ENCODE measurements at places on chromosomes 13 and 19.

- DNase-seq, result no peak
Observed at GRCh38 chr13:112899281-112900225, 69.5 kb upstream of the MCF2L start.

GRCh38 chr13:35699825-35700510, 223.5 kb upstream of the MAB21L1 start:
- DNase-seq, result no peak

DNA sequence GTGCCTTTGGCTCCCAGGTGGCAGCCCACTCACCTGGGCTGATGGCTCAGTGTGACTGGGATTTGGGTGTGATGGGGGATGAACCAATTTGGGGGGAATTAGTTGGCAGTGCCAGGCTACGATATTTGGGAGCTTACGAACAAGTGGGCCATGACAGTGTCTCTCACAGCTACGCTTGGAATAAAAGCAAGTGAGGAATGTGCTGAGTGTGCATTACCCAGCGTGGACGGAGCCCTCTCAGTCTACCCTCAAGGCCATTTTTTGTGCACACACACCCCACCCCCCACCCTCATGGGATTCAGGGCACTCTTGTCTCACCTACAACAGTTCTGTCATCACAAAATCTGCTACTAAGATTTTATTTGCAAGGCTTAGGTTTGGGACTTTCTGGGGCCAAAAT, 329.1 kb downstream of the NDFIP2 start:
- DNase-seq, result no peak

DNA sequence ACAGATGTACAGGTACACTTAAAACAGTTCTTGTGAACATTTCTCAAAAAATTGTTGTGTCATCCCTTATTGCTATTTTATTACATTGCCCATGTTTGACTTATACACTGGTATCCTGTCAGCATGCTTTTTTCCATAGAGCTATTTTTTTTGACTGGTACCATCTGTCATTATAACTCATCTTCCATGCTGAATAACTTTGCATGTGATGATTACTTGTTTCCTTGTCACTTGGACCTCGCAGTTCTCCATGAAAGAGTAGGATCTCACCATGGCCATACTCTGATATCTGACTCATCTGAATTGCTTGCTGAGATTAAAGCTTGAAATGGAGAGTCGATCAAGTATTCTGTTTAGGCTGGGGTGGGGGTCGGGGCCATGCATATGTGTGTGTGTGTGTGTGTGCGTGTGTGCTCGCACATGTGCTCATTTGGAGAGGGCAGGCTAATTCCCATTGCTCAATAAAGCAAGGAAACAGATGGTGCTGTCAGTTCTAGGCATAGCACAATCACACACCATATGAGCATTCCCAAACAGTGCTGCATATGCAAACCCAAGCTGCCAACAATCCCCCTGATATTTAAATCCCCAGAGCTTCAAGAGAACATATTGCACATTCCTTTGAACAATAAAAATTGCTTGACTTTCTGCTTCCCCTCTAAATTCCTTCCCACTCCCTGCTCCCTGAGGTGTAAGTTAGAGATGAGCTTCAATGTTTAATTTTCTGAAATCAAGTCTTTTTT, 62.9 kb downstream of the NHLRC3 start:
- DNase-seq, result no peak

DNA sequence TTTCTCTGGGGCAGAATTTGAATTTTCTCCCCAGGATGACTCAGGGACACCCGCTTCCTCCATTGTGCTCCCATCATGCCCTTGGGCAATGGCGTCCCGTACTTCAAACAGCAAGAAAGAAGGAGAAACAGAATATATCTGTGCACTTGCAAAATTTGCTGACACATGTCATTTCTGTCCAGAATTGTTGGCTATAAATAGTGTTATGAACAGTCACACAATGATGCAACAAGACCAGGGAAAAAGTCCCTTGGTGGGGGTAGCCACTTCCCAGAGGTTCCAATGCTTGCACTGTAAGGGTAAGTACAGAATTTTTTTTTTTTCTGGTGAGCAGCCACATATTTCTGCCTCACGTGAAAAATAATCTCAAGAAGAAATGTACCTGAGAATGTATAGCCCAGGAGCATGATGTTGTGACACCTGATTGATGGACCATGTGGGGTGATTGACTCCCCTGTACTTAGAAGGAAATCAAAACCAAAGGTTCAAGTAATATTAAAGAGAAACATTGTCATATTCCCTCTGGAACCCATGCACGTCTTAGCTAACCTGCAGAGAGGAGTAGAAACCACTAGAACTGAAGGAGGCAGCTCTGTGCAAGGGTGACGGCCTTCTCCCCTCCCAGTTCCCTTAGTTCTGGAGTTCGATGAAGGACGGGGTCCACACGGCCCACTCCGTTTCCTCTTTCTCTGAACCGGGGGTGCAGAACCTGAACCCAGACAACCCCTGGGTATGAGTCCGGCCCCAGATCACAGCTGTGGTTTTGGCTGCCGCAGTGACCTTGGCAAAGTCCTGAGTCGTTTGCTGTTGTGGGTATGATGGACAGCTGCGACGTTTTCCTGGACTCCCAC, 9.3 kb upstream of the LAIR1 start:
- DNase-seq, result no peak

DNA sequence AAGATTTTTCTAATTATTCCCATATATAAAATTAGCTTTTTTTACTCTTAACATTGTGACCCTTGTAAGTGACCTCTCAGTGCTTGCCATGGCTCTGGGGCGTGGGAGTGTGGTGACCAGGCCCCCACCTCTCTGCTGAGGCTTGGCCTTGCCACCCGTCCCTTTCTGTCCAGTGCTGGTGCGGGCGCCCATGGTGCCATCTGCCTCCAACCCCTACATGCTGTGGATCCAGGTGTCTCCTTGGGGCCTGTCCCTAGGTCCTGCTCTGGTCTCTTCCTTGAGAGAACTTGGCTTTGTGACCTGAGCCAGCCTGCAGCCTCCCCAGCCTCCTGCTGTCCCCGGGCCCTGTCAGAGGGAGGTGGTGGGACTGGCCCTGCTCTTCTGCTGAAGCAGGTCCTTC, 27.4 kb downstream of the TFDP1 start:
- DNase-seq, result no peak

DNA sequence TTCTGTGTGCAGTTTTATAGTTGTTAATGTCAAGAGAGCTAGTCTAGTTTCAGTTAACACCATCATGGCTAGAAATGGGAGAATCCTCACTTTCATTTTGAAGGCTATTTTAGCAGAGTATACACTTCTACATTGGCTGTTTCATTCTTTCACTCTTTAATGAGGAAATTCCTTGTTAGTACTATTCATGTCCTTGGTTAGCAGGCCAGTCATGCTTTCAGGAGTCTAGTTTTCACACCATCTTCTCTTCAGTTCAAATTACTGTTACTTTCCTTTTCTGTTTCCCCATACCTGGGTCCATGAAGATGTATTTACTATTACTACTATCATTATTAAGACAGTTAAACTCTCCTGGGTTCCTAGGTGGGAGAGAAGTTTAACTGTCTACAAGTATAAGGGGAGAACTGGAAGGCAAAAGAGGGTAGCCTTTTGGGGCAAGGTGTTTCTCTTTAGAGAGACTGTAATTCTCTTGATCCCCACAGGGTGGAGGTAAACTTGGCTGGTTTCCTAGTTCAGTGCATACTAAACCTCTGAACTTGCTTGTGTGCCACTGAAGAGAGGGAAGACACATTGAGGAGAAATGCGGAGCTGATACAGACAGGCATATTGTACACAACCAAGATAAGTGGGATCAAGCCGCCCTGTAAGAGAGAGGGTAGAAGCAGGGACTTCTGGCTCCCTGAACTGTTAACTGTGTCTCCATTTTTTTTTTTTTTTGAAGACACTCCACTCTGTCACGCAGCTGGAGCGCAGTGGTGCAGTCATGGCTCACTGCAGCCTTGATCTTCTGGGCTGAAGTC, 41.3 kb upstream of the IGFL4 start:
- no peak for DNase-seq

DNA sequence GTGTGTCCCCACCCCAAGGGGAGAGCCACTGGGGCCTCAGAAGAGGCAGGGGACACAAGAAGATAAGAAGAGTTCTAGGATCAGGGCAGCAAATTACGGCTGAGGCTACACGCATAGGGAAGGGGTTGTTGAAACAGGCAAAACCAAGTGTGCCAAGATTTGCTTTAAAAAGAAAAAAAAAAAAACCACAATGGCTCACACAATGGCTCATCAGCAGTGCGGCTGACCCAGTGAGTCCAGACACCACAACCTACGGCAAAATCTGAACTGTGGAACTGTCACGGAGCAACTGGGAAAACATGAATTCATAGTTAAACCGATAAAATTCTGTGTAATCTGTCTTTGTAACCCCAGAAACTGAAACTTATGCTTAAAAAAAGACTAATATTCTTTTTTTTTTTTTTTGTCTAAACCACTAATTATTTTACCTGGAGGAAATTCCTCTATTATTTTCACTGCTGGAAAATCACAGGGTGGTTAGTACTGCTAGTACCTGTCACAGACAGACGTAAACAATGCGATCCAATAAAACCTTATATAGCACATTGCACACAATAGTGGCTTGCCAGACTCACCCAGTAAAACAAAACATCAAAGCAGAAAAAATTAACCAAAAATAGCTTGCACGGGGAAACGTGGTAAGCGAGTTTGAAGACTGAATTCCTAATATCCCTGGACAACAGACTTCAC, 325.4 kb upstream of the TSHZ3 start:
- DNase-seq, result no peak

GRCh38 chr13:40653527-40654318, 12.7 kb downstream of the FOXO1 start:
- DNase-seq, result no peak

DNA sequence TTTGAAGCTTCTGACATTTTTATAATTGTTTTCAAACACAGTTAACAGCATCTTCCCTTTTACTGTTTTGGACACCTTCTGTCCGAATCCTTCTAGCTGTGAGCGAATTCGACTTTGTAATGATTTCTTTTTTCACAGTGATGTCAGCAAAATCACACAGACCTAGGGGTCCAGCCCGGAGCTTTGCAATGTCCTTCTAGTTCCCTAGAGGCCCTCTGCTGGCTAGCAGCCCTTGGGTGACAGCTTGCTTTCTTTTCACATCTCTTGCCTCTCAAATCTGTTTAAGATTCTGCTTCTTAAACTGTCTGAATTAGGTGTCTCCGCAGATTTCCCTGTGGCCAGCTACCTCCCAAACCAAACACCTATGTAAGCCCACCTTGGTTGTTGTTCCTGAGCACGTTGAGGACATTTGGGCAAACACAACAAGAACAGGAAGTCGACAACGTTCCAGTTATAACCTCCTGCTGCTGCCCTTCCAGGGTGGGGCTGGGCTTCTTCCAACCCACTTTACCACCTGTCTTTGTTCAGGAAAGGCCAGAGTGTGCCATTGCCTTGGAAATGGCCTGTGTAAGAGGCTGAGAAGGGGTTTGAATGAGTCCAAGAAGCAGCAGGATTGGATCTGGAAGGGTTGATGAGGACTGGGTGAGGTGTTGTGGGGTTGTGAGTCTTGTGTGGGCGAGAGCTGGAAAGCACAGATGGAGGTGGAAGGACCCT, 123.1 kb downstream of the ATP8A2 start:
- no peak for DNase-seq

GRCh38 chr13:25232937-25233515, 54.3 kb downstream of the MTMR6 start:
- no peak for DNase-seq

DNA sequence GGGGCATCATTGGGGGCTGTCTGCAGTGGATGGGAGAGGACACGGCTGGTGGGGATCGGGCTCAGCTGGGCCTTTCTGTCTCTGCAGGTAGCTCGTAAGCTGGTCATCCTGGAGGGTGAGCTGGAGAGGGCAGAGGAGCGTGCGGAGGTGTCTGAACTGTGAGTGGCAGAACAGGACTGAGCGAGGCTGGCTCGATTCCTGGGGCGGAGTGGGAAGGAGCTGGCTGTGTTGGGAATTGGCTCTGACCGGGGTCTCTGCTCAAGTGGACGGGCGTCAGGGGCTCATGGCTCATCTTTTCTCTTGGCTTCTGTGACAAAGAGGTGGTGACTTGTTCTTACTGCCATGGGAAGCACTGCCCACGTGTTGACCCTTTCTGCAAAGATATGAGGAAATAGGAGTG, 11.6 kb downstream of the TPM4 start:
- DNase-seq, result no peak

Data from activated naive CD8-positive, alpha-beta T cell treated with anti-CD3 and anti-CD28 coated beads for 36 hours (primary cell).